SK-N-MC (cell line): ENCODE measurements at places on chromosomes 7 and 10.

DNA sequence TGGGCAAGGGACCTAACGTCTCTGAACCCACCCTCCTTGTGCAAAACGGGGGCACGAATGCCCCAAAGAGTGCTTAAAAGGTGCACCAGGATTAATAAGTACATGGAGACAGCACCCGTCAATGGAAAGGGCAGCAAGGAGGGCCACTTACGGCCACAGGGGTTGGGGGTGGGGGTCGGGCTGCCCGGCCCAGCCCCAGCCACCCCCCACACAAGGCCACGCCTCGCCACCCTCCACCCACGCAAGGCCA lies 213.4 kb downstream of the MAD1L1 start:
- no peak for DNase-seq

GRCh38 chr10:30433730-30434272 lies at the start of gene MAP3K8:
MAP3K8 (plus strand) TSS chr10:30434184; CDS start chr10:30438939, 4,755 bp downstream.
- no peak for DNase-seq

DNA sequence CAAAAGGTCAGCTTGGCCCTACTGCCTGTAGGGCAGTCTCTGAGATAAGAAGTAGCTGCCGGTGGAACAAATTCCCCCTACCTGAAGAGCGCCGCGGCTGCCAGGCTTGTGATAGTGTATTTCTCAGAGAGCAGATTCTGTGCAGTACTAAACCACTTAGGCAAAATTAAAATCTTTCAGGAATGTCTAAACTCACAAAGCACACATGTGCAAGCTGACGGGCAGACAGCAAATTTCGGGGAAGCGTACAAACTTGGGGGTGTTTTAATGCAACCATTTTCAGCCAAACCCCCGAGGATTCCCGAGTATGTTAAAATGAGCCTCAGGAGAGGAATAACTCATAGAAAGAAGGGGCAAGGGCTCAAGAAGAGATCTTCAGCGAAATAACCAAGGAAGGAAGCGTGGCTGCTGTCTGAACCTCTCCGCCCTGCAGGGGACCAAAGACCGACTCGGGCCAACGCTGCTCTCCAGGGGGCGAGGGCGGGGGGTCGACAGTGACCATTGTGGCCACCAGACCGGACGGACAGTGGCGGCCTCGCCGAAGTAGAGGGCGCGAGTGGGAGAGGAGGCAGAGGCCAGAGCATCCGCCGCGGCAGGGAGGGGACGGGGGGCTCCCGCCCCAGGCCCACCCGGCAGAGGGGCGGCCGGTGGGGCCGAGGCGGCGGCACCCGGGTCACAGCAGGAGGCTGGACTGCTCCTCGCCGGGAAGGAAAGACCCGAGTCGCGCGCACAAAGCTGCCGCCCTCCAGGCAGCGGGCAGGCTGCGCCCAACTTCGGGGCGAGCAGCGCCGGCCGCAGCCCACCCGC lies 819 bp downstream of the HYCC1 start:
- DNase-seq = no peak

GRCh38 chr10:51092402-51092801 lies 18.1 kb downstream of the PRKG1 start:
- no peak for DNase-seq

DNA sequence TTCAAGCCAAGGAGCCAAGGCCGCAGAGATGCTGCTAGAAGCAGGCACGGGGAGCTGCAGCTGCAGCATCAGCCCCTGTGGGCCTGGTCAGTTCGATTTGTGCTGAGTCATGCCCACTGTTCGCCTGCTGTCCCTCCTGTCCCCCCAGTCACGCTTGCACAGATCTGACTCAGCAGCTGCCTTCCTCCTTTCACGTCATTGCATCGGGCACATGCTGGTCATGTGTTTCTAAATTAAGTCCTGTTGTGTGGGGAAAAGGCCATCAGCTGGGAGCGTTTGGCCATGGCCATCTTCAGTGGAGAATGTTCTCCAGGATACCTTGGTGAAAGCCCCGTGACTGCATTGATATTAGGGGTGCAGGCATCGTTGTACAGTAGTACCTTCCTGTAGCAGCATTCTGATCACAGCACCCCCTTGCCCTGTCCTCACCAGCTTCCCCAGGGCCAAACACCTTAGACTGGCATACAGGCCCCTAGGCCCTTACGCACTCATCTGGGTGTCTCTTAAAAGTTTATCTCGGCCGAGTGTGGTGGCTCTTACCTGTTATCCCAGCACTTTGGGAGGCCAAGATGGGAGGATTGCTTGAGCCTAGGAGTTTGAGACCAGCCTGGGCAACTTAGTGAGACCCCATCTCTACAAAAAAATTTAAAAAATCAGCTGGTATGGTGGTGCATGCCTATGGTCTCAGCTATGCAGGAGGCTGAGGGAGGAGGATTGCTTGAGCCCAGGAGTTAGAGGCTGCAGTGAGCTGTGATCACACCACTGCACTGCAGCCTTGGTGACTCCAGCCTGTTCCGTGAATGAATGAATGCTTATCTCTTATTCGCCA lies 23.2 kb downstream of the POR start:
- DNase-seq = no peak
